Cortex of kidney (tissue), 1 donor: ENCODE measurements at places on chromosomes 1 and 21.

- no peak for DNase-seq
These were observed 65.0 kb upstream of the CSF1 start for GRCh38 chr1:109845658-109846057.

GRCh38 chr1:42746436-42747105 lies 6.5 kb upstream of the CLDN19 start:
- DNase-seq, result no peak

GRCh38 chr21:40765811-40766210 lies 81.1 kb downstream of the DSCAM start:
- DNase-seq, result no peak

DNA sequence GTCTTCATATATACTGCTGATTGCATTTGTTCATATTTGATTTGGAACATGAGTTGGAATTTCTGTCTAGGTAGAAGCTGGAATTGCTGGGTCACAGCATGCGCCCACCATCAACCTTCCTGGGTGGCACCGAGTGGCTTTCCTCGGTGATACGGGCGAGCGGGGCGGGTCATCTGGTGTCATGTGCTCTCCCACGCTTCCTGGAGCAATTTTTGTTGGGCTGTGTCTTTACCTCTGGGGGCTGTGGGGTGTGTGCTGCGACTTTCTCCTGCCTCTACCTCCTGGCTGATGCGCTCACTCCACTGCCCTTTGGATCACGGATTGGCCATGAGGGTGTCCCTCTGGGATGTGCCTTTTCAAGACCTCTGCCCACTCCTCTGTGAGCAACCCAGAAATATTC lies 108.7 kb upstream of the COL6A1 start:
- DNase-seq, result no peak

DNA sequence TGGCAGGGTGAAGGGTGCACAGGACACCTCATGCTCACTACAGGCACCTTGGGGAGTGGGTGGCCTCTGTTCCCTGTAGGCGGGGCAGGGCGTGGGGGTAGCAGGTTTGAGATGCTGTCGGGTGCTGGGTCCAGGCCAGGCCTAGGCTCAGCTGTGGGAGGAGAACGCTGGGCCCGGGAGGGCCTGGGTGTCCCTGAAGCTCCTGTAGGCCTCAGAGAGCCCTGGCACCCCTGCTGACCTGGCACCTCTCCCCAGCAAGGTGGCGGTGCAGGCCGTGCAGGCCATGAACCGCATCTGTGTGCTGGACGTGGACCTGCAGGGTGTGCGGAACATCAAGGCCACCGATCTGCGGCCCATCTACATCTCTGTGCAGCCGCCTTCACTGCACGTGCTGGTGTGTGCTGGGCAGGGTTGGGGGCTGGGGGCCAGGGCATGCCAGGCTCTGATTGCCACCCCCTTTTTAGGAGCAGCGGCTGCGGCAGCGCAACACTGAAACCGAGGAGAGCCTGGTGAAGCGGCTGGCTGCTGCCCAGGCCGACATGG lies 2.5 kb upstream of the GJC2 start:
- DNase-seq, result no peak

DNA sequence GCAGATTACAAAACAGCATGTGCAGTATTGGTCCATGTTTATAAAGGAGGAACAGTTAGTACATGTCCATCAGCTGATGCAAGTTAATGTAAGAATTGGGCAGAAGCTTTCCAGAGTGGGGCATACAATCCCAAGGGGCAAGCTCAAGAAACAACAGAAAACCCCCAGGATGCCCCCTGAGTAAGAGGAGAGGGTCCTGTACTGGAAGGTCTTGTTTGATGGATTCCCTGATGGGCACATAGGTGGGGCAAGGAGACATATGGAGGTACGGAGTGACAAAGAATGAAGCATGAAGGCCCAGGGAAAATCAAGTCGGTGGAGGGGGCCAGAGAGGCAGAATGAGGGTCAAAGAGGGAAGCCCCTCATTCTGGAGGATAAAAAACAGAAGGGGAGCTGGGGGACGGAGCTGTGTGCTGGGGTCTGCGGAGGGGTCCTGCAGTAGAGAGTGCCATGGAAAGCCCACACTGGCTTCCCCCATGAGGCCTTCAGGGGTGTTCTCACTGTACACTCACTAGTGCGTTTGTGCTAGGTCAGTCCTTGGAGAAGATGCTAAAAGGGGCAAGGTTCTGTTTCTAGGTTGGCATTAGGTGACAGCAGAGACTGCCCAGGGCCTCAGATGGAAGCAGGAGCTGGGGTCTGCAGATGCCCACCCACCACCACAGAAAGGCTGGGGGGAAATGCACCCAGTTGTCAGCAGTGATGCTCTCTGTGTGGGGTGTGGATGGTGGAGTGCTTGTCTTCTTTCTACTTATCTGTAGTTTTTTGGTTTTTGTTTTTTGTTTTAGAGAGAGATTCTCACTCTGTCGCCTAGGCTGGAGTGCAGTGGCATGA lies 12.5 kb upstream of the MATN1 start:
- DNase-seq, result no peak

- DNase-seq, result no peak
These were observed 48.8 kb downstream of the CLSTN1 start for GRCh38 chr1:9774712-9775679.

GRCh38 chr1:168509210-168509609 lies 34.6 kb downstream of the XCL2 start:
- no peak for DNase-seq

- DNase-seq, result no peak
These were observed 41.7 kb downstream of the FMO4 start for GRCh38 chr1:171355727-171356126.

- DNase-seq, result no peak
These were observed 68.7 kb downstream of the TRIM11 start for GRCh38 chr1:228337711-228338520.

DNA sequence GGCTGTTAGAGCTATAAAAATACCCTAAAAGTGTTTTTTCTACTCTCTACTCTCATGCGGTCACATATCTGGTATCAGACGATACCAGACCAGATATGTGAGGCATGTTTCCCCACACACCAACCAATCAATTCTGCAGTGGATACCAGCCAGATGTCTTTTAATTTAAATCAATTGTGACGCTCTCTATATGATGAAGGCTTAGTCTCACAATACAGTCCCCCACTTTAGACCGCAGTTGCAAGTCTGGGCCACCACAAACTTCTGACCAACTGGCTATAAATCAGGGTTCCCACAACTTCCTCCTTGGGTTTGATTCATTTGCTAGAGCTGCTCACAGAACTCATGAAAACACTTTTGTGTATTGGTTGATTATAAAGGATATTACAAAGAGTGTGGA lies 586.1 kb upstream of the ZP4 start:
- no peak for DNase-seq

GRCh38 chr1:72891976-72892375 lies 609.6 kb upstream of the NEGR1 start:
- DNase-seq, result no peak

DNA sequence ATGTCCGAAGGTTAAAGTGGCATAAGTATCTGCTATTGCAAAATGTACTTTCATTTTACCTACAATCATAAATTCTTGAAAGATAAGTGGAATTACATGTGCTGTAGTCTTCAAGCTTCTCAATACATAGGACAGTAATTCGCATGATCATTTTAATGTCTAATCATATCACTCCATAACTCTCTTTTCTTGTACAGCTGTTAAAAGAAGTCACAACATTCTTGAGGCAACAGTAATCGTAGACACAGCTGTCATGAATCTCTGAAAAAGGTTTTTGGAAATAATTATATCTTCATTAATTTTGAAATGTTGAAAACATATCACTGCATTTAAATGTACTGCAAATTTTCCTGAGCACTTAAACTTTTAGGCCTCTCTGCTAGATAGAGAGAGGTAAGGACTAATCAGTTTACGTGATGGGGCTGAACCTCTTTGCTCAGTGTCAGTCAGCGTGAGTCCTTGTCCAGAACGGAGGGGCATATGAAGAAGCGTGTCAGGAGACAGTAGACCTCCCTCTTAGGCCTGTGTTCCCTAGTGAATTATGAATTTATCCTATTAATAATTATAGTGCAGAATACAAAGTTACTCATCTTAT lies 133.4 kb downstream of the NEK7 start:
- no peak for DNase-seq

DNA sequence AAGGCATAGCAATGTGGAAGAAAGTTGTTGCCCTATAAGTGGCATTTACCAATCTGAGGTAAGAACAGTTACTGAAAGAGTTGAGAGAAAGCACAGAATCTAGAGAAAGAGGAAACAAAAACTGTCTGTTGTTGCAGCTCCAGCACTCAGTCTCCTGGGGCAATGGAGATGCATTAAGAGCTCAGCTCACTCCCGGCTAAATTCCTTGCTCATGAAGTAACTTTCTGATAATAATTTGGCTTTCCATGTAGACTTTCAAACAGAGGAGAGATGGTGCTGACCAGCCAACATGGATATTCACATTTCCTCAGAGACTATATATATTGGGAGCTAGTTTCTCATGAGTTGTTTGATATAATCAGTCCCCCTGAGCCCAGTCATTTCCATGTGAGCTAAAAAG lies 135.3 kb downstream of the GDAP2 start:
- DNase-seq, result no peak

- DNase-seq, result no peak
These were observed 7.5 kb upstream of the PRRC2C start for GRCh38 chr1:171477804-171478203.
